Activated CD4-positive, CD25-positive, alpha-beta regulatory T cell (primary cell): ENCODE measurements at places on chromosomes 1 and 21.

GRCh38 chr21:35510957-35511695, 462.0 kb upstream of the RUNX1 start:
- no peak for DNase-seq

GRCh38 chr1:181061891-181062835, 26.3 kb upstream of the IER5 start:
- DNase-seq, result no peak

DNA sequence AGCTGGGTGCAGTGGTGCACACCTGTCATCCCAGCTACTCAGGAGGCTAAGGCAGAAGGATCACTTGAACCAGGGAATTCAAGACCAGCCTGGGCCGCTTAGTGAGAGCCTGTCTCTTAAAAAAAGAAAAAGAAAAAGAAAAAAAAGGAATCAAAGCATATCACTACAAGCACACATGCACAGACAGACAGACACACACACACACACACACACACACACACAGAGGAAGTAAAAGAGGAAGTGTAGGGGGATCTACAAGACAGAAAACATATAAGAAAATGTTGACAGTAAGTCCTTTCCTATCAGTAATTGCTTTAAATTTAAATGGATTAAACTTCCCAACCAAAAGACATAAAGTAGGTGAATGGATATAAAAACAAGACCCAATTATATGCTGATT, 180.3 kb downstream of the FAF1 start:
- no peak for DNase-seq

- no peak for DNase-seq
These were observed 37.1 kb upstream of the COL11A1 start for GRCh38 chr1:103145449-103145848.

- DNase-seq, result no peak
These were observed 8.6 kb downstream of the TMED5 start for GRCh38 chr1:93171549-93172034.

DNA sequence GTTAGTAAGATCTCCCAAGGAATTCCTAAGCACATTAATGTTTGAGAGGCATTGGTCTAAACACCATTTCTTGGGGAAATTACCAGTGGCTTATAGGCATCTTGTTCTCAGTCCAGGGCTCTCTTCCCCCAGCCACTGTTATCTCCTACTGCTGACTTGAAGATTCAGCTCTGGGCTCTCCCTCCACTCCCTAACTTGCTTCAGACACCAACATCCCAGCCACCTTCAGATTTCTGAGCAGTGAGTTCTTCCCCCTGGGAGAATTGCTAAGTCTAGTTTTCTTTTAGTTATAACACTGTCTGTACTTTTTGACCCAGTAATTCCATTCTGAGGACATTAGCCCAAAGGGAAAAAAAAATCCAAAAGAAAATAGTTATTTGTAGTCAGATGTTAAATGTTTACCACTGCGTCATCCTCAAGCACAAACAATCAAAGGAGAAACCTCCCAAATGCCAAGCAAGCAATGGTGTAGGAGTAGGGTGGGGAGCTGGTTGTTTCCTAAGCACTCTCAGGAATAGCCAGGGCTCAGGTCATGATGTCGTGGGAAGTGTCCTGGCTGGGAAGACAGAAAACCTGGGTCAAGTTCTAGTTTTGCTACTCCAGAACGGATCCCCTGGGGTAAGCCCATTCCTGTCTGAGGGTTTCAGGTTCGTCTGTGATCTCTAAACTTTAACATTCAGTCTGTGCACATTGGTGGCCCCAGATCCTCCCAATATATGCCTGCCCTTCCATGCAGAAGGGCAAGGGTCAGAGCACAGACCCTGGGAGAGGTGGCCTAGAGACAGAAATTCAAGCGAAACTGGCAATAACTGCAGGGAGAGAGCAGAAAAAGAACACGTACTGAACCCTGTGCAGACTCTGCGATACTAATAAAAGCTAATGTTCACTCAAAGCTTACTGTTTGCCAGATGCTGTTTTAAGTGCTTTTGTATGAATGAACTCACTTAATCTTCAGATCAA, 191.1 kb upstream of the FGGY start:
- DNase-seq, result no peak

GRCh38 chr1:53348486-53349368, 20.9 kb upstream of the LRP8 start:
- no peak for DNase-seq

DNA sequence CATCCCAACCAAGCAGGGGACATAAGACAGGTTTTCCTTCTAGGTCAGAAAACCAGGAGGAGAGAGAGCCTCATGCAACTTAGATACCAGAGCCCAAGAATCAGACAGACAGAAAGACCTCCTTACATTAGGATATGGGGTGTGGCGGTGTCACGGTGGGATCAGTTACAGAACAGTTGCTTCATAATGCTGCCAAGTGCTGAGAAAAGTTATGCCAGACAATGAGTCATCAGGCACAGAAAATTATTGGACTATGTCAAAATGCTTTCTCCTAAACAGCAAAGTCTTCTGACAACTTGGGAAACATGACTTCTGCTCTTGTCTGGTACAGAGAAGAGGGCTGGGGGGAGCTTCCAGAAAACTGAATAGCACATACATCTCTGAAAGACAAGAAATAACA, 1120.2 kb upstream of the TMPRSS15 start:
- DNase-seq, result no peak

DNA sequence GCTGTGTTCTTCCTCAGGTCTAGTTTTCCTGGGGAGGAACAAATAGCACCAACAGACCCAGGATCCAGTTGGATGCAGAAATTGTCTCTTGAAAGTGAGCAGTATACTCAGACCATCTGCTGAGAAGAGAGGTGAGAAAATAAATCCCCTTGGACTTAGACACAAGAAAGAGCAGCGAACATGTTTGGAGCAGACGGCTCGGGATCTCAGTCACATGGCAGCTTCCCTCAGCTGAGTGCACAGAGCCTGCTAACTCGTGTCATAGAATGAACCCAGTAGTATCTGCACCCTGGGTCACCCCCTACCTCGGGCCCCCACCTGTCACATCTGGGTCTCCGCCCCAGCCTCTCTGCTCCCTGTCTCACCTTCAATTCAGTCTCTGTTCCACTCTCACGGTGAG, 115.6 kb downstream of the CCDC185 start:
- DNase-seq, result no peak

- no peak for DNase-seq
These were observed 21.0 kb downstream of the SDE2 start for GRCh38 chr1:225977937-225978748.

- DNase-seq, result no peak
These were observed 48.7 kb downstream of the AKT3 start for GRCh38 chr1:243801378-243801777.

GRCh38 chr1:193568512-193568911, 382.1 kb upstream of the B3GALT2 start:
- no peak for DNase-seq

DNA sequence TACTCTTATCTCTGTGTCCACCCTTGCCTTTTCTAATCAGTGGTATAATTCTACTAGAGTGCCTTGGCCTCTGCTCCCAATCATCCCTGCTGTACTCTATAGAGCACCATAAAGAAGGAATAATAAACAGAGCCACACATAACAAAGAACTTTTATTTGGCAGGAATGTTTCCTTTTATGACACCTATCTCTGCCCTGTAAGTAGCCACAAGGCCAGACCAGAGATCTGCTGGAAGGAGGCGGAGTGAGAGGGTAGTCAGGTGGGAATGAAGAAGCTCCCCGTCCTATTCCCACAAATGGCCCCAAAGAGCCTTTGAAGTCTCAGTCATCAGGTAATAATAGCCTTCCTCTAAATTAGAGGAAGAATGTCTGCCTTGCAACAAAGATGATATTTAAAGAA, 32.7 kb downstream of the WLS start:
- DNase-seq, result no peak

DNA sequence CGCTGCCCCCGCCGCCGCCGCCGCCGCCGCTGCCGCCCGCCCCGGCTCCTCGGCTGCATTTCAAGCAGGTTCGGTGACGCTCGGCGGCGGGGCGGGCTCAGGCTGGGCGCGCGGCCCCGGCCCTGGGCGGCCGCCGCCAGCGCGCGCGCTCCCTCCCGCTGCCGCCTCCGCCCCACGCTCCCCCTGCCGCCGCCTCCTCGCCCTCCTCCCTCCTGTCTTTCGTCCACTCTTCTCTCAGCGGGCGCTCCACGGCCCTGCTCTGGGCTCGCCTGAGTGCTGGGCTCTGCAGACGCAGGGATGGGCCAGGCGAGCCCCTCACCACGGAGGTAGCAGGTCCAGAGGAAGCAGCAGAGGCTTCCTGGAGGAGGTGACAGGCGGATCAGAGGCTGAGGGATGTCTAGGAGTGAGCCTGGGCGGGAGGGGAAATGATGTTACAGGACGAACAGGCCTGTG, at the start of gene LRP8:
TSS of gene LRP8 (minus strand) at position 62 of the 453 bp plus-strand sequence. CDS start 158 bp downstream, outside the sequence.
- DNase-seq, result peak; percentile 74

GRCh38 chr1:108149796-108150467, 50.2 kb downstream of the SLC25A24 start:
- no peak for DNase-seq
